Activated CD4-positive, alpha-beta T cell treated with anti-CD3 and anti-CD28 coated beads, Interleukin-2, amount 10 ng/mL, durations not matched to agents 24 days and 14 days (primary cell): ENCODE measurements at places on chromosomes 6 and 20.

GRCh38 chr6:112032728-112033127, 21.2 kb upstream of the CCN6 start:
- DNase-seq = no peak

GRCh38 chr6:3157131-3157933, at the start of gene TUBB2A:
TUBB2A (minus strand) TSS chr6:3157544; CDS start chr6:3157463, 81 bp downstream.
- peak; percentile 97 for DNase-seq

GRCh38 chr6:45737331-45738056, 278.2 kb downstream of the CLIC5 start:
- DNase-seq = peak; percentile 82

DNA sequence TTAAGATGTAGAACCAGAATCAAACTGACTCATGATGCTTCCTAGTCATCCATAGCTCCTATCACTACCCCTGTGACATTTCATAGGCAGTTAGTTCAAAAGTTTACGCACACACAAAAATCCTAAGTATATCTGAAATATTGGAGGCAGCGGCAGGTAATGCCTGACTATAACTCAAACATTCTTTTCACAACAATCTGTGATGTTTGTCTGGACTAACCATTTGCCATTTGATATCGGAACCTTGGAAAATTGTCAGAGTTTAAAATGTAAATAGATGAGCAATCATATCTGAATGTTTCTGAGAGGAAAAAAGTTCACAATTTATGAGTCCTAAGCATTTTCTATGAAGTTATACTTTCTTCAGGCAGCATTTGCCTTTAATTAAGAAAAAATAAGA, 1078.2 kb downstream of the EPHA7 start:
- no peak for DNase-seq

- peak; percentile 14 for DNase-seq
Observed at GRCh38 chr6:744666-745353, 51.9 kb upstream of the EXOC2 start.

GRCh38 chr6:110351546-110351945, 6.6 kb downstream of the METTL24 start:
- DNase-seq = no peak

DNA sequence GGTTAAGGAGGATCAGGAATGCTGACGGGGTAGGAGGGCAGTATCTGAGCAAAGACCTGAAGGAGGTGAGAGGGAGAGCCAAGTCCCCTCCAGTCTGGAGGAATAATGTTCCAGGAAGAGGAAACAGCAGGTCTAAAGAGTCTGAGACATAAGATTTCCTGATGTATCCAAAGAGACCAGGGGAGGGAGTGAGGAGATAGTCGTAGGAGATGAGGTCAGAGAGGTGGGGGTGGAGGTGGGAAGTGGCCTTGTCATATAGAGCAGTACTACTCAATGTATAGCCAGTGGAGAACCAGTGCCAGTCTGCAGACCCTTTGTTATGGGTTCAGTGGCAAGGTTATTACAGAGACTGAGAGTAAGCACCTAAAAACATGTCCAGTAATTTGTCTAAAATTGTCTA, 130.6 kb downstream of the COL9A1 start:
- DNase-seq = no peak

DNA sequence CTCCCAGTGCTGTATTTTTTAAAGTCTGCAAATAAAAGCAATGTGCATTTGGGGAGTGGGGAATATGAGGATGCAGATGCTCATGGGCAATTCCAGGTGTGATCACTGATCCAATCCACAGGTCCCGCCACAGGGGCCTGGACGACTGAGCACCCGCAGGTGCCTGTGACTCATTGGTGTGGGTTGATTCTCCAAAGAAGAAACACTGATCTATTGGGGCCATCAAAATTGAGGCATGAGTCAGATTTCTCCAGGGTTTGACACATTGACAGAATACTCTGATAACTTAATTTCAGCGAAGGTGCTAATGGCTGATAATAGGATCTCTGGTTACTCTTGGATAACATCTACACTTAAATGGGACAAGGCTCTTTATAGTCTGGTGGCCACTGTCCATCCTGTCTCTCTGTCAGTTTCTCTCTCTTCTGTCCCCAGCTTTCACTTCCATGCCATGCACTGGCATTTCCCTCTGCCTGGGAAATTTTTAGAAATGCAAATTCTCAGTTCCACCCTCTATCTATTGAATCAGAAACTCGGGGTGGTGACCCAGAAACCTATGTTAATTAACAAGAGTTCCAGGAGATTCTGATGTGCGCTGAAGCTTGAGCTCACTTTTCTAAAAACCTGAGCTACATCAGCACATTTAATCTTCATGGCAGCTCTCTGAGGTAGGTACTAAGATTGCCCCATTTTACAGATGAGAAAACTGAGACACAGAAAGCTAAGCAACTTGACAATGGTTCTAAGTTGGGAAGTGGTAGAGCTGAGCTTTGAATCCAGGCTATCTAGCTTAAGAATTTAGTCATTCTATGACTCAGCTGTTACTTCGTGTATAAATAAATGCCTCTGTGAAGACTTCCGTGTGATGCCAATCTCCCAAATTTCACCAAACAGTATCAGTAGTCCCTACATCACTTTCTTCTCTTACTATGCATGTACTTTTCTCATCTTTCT, 10.2 kb upstream of the RCAN2 start:
- peak; percentile 33 for DNase-seq

DNA sequence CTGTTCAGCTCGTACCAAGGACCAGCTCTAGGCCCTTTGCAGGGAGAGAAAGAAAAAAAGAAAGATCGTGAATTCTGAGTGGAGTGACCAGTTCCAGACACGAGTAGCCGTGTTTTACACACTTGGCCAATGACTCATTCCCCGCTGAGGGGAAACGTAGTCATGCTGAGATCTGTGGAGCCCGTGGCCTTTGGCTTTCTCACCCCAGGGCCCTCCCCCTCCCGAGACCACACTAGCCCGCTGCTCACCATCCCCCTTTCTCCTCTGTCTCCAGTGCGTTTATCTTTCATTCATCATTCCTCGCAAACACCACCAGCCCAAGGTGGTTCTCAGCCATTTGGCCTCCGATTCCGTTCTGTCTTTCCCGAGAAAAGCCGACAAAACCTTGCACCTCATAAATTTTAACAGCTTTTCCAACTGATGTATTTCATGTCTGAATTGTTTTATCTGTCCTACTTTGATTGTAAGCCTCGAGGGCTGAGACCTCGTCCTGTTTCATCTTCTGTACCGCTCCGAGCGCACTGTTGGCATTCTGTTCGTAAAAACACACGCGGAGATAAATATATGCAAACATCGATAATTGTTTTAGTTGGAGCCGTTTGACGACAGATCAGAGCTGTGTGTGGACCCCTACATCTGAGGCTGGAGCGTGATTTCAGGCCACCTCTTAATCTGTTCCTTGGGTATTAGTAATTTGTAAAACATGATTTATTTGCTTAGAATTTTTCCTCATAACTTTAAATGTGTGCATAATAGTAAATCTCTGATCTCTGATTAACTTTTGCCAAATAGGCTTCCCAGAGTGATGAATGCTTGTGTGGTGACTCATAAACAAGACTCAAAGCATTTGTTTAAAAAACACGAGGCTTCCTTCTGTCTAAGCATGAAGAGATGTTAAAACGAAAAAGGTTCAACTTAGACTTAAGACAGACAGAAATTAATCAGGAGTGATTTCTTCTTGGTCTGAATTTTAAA, 336.6 kb downstream of the CDH4 start:
- no peak for DNase-seq

DNA sequence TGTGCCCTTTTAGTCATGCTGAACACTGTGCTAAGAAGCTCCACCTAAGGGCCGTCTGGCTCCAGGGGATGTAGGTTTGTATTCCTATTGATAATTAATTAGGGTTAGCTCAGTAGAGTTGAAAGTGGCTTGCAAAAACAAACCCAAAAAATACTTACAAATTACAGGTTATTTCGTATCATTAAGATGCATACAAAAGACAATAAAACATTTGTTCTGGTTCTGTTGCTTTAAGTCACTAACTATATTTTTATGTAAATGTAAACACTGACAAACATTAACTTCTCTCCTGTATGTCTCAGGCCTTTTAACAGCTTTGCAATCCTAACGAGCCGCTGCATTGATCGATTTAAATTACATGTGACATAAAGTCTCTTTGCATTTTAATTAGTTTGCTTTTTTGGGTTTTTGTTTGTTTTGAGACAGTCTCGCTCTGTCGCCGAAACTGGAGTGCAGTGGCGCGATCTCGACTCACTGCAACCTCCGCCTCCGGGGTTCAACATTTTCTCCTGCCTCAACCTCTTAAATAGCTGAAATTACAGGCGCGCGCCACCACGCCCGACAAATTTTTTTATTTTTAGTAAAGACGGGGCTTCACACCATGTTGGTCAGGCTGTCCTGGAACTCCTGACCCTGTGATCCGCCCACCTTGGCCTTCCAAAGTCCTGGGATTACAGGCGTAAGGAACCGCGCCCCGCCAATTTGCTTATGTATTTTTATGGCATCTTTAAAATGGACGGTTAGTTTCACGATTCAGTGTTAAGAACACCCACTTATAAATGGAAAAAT, 110.9 kb downstream of the HFE start:
- DNase-seq = peak; percentile 85

GRCh38 chr20:41391587-41392001, 25.0 kb upstream of the EMILIN3 start:
- DNase-seq = no peak

GRCh38 chr20:6579824-6580223, 187.7 kb upstream of the BMP2 start:
- DNase-seq = no peak

DNA sequence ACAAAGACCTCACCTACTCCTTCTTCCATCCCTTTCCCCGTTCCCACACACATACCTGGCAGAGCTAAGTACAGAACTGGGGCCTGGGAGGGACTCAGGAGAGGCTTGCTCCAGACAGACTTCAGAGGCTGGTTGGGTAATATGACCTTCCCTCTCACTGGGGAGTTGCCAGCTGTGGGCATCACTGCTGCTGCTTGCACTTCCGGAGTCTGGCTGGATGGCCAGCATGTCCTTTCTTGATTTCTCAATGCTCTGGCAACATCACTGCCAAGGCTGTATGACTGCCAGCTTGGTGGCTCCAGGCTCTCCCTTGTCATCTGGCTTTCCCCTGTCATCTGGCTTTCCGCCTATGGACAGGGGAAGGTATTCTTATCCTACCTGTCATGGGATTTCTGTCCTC, 47.8 kb downstream of the CDH22 start:
- DNase-seq = no peak

GRCh38 chr6:33433544-33434191, 13.8 kb downstream of the SYNGAP1 start:
- DNase-seq = no peak

- no peak for DNase-seq
Observed at GRCh38 chr20:53736122-53736756, 142.6 kb upstream of the ZNF217 start.

DNA sequence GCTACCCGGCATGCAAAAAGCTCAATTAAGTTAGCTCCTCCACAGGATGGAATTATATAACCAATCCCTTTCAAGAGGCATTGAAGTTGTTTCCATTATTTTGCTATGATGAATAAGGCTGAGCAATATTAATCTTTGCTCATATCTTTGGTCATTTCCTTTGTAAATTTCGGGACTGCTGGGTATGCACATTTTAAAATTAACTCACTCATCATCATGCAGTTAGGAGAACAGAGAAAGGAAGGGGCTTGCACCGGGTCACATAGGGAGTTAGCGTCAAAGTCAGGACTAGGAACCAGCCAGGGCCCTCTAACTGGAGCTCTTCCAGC, 430 bp upstream of the FAM110A start:
- no peak for DNase-seq

DNA sequence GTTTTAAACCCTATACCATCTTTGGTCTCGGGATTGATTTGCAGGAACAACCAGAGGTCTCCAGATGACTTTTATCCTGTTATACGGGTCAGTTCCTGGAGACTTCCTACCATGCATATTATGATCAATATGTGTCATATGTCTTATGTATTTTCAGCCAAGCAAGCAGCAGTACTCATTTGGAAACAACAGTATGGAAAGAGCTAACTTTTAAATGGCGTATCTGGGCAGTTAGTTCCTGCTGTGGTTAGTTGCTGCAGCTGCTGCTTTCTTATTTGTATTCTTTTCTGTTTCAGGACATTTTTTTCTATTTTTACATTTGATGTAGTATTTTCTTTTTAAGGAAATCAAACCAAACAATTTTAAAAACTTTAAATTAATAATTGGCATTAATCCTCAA, 207.5 kb downstream of the MANEA start:
- DNase-seq = no peak

- DNase-seq = no peak
Observed at GRCh38 chr20:13717631-13718044, 67.1 kb downstream of the ESF1 start.

- DNase-seq = no peak
Observed at GRCh38 chr6:1267790-1268762, 43.8 kb upstream of the FOXQ1 start.

GRCh38 chr6:148845464-148845863, 98.6 kb downstream of the UST start:
- no peak for DNase-seq
